ENCODE measurements at places on chromosomes 6 and 20.

DNA sequence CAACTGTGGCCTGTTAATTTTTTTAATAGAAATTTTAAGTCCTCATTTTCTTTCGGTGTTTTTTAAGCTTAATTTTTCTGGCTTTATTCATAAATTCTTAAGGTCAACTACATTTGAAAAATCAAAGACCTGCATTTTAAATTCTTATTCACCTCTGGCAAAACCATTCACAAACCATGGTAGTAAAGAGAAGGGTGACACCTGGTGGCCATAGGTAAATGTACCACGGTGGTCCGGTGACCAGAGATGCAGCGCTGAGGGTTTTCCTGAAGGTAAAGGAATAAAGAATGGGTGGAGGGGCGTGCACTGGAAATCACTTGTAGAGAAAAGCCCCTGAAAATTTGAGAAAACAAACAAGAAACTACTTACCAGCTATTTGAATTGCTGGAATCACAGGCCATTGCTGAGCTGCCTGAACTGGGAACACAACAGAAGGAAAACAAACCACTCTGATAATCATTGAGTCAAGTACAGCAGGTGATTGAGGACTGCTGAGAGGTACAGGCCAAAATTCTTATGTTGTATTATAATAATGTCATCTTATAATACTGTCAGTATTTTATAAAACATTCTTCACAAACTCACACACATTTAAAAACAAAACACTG is 10.1 kb downstream of the HFE start:
- H3K36me3 ChIP-seq, result no peaks in the 10 kb centered on the region
- H3K27me3 ChIP-seq, result no peaks in the 10 kb centered on the region
- DNase-seq, result peak; percentile 85

DNA sequence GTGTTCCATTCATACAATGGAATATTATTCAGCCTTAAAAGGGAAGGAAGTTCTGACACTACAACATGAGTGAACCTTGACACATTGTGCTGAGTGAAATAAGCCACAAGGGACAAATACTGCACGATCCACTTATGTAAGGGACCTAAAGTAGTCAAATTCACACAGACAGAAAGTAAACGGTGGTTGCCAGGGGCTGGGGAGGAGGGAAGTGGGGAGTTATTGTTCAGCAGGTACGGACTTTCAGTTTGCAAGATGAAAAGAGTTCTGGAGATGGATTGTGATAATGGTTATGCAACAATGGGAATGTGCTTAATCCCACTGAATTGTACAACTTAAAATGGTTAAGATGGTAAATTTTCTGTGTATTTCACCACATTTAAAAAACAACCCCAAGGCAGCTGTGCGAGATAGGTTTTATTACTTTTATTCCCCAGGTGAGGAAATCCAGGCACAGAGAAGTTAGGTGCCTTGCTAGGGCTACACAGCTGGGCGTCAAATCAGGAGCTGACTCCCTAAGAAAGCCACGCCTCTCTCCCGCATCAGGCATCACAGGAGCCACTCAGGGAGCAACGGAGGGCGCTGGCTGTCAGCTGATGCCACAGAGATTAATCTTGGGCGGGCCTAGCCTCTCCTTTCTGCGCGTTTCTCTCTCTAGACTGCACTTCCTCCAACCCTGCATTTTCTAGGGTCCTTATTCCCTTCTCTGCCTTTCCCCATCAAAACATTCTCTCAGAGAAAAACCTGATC is 9.3 kb upstream of the TRAF3IP2 start:
- H3K36me3 ChIP-seq, result no peaks in the 10 kb centered on the region
- H3K27me3 ChIP-seq, result peaks cover 19% of the 10 kb centered on the region
- peak; percentile 32 for DNase-seq
- H3K4me3 ChIP-seq, result no peak overlapping the region
- H3K4me1 ChIP-seq, result peaks cover 8% of the 10 kb centered on the region

DNA sequence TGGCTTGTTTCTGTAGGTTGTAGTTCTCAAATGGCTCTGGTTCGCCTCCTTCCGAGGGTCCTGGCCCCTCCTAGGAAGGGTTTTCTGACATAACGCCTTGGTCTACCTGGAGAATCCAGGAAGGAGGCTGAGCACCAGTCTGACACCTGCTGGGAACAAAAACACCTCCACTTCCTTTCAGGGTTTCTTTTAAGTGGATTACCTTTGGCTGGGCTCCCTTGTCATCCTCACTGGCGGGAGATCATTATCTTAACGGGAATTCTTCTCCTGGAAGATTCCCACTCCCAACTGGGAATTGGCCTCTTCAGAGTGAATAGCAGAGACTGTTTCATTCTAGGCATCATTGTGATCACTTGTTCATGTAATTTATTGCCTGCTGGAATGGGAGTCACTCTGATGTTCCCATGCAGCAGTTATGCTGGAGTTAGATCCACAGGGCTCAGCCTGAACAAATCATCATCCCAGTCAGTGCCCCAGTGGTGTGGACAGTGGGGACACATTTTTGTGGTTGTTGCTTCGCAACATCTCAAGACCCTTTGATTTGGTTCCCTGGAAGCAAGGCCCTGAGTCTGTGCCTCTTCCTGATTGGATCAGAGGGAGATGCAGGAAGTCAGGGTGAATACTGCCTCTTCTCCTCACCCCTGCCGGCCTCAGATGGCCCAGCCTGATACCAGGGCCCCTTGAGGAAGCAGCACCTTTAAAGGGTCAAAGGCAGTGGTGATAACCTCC is 49.1 kb downstream of the LYRM2 start:
- no peak overlapping the region for H3K4me3 ChIP-seq
- H3K27me3 ChIP-seq, result peaks cover 6% of the 10 kb centered on the region
- no peaks in the 10 kb centered on the region for H3K4me1 ChIP-seq
- no peaks in the 10 kb centered on the region for H3K36me3 ChIP-seq
- H3K27ac ChIP-seq, result no peak overlapping the region
- no peak for DNase-seq

GRCh38 chr6:93021235-93021915 is 398.0 kb downstream of the EPHA7 start:
- no peaks in the 10 kb centered on the region for H3K27me3 ChIP-seq
- no peaks in the 10 kb centered on the region for H3K4me1 ChIP-seq

GRCh38 chr6:17707371-17707651 is 586 bp upstream of the NUP153 start:
- H3K27ac ChIP-seq, result peak overlapping the region; percentile 98
- no peak for DNase-seq
- no peaks in the 10 kb centered on the region for H3K27me3 ChIP-seq
- 0 out of 3 replicates have a peak, but pooled peaks cover 2% of the 10 kb centered on the region for H3K36me3 ChIP-seq

GRCh38 chr20:60629206-60629605 is 622.9 kb upstream of the CDH4 start:
- H3K4me3 ChIP-seq, result no peak overlapping the region
- no peak overlapping the region for H3K27ac ChIP-seq
- H3K27me3 ChIP-seq, result no peaks in the 10 kb centered on the region
- H3K4me1 ChIP-seq, result no peaks in the 10 kb centered on the region
- H3K36me3 ChIP-seq, result no peaks in the 10 kb centered on the region
- no peak for DNase-seq

DNA sequence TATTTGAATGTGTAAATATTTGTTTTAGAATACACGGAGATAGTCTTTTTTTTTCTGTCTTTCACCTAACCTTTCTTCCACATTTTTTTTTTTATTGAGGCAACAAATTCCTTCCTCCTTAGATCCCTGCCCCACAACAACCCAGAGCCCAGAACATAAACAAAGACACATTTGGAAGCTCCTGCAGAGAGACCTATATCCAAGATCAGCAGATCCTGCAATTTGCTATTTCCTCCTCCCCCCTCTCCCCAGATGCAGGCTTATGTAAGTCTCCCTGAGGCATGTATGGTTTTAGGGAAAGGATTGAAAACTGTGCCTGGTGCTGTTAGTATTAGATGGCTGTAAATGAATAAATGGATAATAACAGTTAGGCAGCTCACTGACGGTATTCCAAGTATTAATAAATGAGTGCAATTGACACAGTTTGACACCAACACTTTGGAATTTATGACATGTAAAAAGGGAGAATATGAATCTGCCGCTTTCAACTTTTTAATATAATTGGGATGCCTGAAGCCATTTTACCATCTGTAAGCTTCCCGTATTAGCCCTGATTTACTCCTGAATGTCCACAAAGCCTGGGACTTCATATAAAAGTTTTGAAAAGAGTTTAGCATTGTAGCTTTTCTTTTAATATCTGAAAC is 608.3 kb upstream of the CITED2 start:
- no peaks in the 10 kb centered on the region for H3K36me3 ChIP-seq
- H3K4me3 ChIP-seq, result no peak overlapping the region
- H3K27ac ChIP-seq, result no peak overlapping the region

GRCh38 chr6:113182370-113183141 is 674.6 kb upstream of the MARCKS start:
- no peaks in the 10 kb centered on the region for H3K4me1 ChIP-seq
- H3K4me3 ChIP-seq, result no peak overlapping the region
- no peaks in the 10 kb centered on the region for H3K36me3 ChIP-seq
- DNase-seq, result no peak
- H3K27ac ChIP-seq, result no peak overlapping the region

DNA sequence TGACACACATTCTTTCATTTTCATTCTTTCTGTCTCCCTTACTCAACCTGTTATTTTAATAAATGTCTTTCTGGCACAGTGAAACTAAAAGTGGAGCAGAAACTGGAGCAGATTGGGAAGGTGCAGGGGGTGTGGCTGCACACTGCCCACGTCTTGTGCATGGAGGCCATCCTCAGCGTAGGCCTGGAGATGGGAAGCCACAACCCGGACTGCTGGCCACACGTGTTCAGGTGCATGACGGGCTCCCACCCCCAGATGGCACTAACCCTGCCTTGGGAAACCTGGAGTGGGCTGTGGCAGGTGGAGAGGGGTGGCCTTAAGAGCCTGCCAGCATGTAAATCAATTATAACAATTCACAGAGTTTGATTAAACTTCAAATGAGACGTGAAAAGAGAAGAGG is 71.4 kb upstream of the PBOV1 start:
- no peaks in the 10 kb centered on the region for H3K36me3 ChIP-seq
- H3K4me3 ChIP-seq, result no peak overlapping the region
- H3K27me3 ChIP-seq, result peaks cover 58% of the 10 kb centered on the region
- H3K27ac ChIP-seq, result no peak overlapping the region

GRCh38 chr20:61753987-61754956 is 311.4 kb downstream of the TAF4 start:
- no peak for DNase-seq
- H3K27ac ChIP-seq, result no peak overlapping the region
- no peak overlapping the region for H3K4me3 ChIP-seq
- no peaks in the 10 kb centered on the region for H3K27me3 ChIP-seq
- no peaks in the 10 kb centered on the region for H3K4me1 ChIP-seq
- H3K36me3 ChIP-seq, result no peaks in the 10 kb centered on the region

GRCh38 chr6:29723262-29723665 is at the start of gene HLA-F:
Gene HLA-F (plus strand): TSS chr6:29723434. CDS start chr6:29723464, 30 bp downstream.
- no peak within 1 kb of the TSS for H3K27ac ChIP-seq
- no peak for DNase-seq
- H3K4me3 ChIP-seq, result no peak within 1 kb of the TSS
- H3K27me3 ChIP-seq, result peaks cover 34% of the 10 kb centered on the region

- H3K36me3 ChIP-seq, result no peaks in the 10 kb centered on the region
- H3K4me3 ChIP-seq, result no peak overlapping the region
- no peaks in the 10 kb centered on the region for H3K4me1 ChIP-seq
- peaks cover 10% of the 10 kb centered on the region for H3K27me3 ChIP-seq
Measured at GRCh38 chr20:24823176-24823784, 125.8 kb upstream of the CST7 start.

DNA sequence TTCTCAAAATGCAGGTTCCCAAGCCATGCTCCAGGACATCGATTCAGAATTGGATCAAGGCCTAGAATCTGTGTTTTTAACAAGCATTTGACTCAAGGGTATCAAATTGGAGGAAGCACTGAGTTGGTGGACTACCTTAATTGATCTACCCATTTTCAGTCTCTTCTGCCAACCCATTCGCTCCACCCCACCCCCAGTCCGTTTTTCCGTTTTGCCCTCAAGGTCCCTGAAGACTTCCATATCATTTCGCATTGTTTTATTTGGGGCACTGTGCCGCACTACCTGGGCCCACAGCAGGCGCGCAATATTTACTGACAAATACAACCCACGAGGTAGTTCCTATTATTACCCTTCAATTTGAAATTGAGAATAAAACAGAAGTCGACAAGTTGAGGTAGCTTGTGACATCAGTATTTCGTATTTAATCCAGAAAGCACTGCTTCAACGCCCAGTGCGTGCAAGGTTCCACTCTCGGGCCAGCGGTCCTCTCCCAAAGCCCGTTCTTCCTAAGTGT is 557 bp upstream of the DHX35 start:
- no peaks in the 10 kb centered on the region for H3K27me3 ChIP-seq
- peaks cover 14% of the 10 kb centered on the region for H3K4me1 ChIP-seq
- DNase-seq, result no peak
- H3K36me3 ChIP-seq, result peaks cover 20% of the 10 kb centered on the region
- H3K27ac ChIP-seq, result peak overlapping the region; percentile 94

DNA sequence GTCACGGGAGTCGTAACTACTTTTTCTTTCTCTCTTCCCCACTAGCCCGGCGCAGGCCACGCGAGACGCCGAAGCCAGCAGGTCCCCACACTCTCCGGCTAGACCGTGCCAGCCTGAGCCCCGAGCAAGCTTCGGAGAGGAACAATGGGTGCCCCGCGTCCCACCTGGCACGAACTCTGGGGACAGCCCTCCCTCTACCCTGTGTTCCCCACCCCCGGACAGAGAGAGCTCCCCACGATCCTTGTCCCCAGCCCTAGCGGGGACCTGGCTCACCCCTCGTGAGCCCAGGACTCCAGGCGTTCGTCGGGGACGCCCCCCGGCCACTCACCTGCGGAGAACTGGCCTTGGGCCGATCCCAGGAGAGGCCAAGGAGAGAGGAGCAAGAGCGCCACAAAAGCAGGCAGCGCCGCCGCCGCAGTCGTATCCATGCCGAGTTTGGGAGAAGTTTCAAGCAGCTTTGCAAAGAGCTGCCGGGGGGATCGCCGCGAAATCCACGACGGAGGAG is 416 bp downstream of the PTPRK start:
- DNase-seq, result no peak
- no peak overlapping the region for H3K4me3 ChIP-seq
- peaks cover 6% of the 10 kb centered on the region for H3K4me1 ChIP-seq
- no peaks in the 10 kb centered on the region for H3K27me3 ChIP-seq
- no peaks in the 10 kb centered on the region for H3K36me3 ChIP-seq

DNA sequence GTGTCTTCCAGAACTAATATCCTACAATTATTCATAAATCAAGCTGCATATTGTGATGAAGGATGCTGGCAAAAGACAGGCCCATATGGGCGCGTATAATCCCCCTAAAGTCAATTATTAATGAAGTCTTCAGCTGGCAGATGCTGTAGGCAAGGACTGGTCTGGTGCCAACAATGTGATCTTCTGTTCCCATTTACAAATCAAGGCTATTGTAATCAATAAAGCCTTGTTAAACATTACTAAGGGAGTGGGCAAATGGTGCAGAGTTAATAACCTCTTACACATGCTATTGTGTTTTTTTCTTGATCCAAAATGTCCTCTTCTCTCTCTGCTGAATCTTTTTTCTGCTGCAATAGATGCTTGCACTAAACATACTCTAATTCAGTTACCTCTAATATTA is 119.0 kb downstream of the ALDH8A1 start:
- H3K36me3 ChIP-seq, result no peaks in the 10 kb centered on the region
- DNase-seq, result no peak
- no peak overlapping the region for H3K4me3 ChIP-seq
- H3K27me3 ChIP-seq, result peaks cover 8% of the 10 kb centered on the region
- no peak overlapping the region for H3K27ac ChIP-seq

- H3K27ac ChIP-seq, result no peak overlapping the region
- H3K27me3 ChIP-seq, result 0 out of 2 replicates have a peak, but pooled peaks cover 5% of the 10 kb centered on the region
- no peak for DNase-seq
- H3K4me3 ChIP-seq, result no peak overlapping the region
Measured at GRCh38 chr20:44302026-44302669, 8.9 kb downstream of the FITM2 start.

- peaks cover 20% of the 10 kb centered on the region for H3K4me1 ChIP-seq
- H3K4me3 ChIP-seq, result no peak overlapping the region
- peak overlapping the region; percentile 63 for H3K27ac ChIP-seq
- DNase-seq, result peak; percentile 90
- H3K27me3 ChIP-seq, result no peaks in the 10 kb centered on the region
- no peaks in the 10 kb centered on the region for H3K36me3 ChIP-seq
Measured at GRCh38 chr20:46648903-46649649, 2.2 kb downstream of the SLC13A3 start.
